ENCODE measurements at places on chromosomes 7 and 10. TPM values are rescaled to one million over a fixed set of nuclear protein-coding genes. Genes with fewer than 3 reads are reported as not detected.

The RARRES2 gene
- total RNA-seq: 6.2 TPM

The PRLHR gene
- total RNA-seq: 4.1 TPM

The ADK gene
- total RNA-seq: 39.8 TPM

The OPALIN gene
- not detected for total RNA-seq

GRCh38 chr7:157426463-157427301 lies 89.9 kb downstream of the DNAJB6 start:
- DNase-seq: no peak

DNA sequence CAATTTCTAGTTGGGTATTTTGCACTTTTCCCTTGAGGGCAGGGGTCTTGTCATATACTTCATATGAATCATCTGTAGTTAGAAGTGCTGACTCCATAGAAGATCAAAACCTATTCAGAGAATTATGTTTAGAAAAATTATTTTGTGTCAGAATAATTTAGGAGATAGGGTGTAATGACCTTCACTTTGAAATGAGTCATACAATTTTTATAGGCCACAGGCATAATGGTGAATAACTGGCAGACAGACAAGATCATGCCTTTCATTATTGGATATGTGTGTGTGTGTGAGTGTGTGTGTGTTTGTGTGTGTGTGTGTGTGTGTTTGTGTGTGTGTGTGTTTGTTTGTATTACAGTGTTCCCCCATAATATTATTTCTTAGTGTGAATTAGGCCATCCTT lies 523.0 kb downstream of the ANKRD7 start:
- no peak for DNase-seq

DNA sequence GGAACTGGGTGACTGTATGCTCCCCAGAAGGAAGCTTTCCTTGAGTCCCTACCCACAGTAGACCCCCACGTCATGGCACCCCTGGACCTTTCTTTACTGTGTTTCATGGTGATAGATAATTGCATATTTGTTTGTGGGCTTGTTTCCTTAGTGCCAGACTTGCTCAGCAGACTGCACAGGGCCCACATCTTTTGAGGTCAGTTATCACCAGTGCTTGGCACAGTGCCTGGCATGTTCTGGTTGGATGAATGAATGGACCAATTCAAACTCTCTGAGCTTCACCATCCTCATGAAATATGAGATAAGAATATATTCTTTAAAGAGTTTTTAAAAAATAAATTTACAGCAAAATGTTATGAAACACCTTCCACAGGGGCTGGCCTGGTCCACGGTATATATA lies 78.4 kb upstream of the EMX2 start:
- DNase-seq: no peak

DNA sequence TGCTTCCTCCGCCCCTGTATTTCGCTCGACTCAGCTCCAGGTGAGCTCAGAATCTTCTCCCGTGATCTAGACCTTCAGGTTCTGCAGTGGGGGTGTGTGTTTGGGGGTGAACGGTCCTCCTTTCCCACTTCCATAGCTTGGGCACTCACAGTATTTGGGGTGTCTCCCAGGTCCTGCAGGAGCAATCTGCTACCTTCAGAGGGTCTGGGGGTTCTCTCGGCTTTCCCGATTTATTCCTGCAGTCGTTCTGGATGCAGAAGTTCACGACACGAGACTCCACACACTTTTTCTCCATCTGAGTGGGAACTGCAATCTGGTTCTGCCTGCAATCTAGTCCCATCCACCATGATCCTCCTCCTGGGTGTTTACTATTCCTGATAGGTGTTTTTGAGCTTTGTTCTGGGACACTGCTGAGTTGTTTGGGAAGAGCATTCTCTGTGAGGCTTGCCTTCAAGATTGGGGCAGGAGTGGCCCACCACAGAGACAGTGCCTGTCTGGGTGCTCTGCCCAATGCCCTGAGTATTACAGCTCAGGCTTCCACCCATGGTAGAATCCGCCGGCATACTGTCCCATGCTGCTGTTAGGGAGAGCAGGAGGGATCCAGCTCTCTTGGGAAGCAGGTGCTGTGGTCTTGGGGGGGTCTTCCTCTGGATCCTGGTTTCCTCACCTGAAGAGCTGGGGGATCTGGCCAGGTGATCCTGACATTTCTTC lies 29.8 kb downstream of the JAKMIP3 start:
- no peak for DNase-seq

GRCh38 chr10:76868098-76868977 lies 769.3 kb downstream of the KCNMA1 start:
- DNase-seq: no peak

DNA sequence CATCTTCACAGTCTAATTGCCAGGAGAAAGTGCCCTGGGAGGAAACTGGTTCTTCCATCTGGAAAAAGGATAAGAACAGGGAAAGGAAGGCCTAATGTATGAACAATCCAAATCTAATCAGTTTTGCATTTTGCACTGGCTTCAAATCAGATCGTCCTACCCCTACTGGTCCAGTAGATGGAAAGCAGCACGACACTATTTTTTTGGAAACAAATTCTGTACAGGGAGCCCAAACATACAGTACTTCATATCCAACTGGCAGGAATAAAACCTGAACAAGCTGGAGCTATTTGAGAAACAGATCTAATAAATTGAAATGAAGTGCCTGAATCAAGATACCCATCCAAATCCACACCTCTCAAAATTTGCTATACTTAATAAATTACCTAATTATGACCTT lies 36.5 kb downstream of the ETV1 start:
- DNase-seq: no peak

GRCh38 chr7:120991581-120991980 lies 3.1 kb downstream of the CPED1 start:
- DNase-seq: no peak

GRCh38 chr7:146090023-146090645 lies 26.5 kb upstream of the CNTNAP2 start:
- DNase-seq: no peak

GRCh38 chr10:101380353-101381017 lies 26.5 kb downstream of the BTRC start:
- no peak for DNase-seq

- DNase-seq: no peak
These were observed 8.9 kb downstream of the CDK14 start for GRCh38 chr7:90605055-90605454.

- DNase-seq: no peak
These were observed 349.3 kb downstream of the PLXNA4 start for GRCh38 chr7:132226957-132227290.

DNA sequence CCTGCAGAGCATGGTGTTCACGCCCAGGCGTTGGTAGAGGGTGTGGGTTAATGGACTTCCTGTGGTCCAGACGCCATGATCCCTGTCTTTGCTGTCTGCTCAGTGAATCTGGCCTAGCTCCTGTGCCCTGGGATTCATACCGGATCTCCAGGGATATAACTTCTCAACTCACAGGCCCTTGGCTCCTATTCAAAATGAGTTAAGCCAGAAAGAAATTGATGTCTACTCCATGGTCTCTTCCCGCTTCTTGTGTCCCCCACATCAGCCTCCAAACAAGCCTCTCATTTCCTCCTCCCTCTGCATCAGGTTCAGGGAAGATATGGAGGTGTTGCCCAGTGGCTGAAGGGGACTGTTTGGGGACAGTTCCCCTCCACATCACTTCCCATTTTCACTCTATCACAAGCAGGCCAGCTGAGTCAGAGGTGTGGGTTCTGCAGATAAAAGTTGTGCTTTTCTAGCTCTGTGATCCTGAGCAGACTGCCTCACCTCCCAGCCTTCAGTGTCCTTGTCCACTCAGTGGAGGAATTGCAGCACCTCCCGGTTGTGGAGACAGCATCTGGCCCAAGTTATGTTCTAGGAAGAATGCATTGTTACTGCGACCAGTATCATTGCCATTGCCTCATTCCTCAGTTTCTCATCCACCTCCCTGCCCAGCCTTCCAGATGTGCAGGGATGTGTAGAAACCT lies 22.5 kb downstream of the AKR1E2 start:
- DNase-seq: no peak

Measured in occipital lobe (tissue), 3 donors.